Stimulated activated CD4-positive, alpha-beta T cell treated with anti-CD3 and anti-CD28 coated beads, TNF-alpha, amount 100 ng/mL, for 1 hour (primary cell): ENCODE measurements at places on chromosomes 16 and 17.
A peak's percentile ranks its signal among the peaks of the same experiment; 100 is the strongest.

GRCh38 chr16:1500465-1501150, 7.4 kb downstream of the TELO2 start:
- DNase-seq = no peak

DNA sequence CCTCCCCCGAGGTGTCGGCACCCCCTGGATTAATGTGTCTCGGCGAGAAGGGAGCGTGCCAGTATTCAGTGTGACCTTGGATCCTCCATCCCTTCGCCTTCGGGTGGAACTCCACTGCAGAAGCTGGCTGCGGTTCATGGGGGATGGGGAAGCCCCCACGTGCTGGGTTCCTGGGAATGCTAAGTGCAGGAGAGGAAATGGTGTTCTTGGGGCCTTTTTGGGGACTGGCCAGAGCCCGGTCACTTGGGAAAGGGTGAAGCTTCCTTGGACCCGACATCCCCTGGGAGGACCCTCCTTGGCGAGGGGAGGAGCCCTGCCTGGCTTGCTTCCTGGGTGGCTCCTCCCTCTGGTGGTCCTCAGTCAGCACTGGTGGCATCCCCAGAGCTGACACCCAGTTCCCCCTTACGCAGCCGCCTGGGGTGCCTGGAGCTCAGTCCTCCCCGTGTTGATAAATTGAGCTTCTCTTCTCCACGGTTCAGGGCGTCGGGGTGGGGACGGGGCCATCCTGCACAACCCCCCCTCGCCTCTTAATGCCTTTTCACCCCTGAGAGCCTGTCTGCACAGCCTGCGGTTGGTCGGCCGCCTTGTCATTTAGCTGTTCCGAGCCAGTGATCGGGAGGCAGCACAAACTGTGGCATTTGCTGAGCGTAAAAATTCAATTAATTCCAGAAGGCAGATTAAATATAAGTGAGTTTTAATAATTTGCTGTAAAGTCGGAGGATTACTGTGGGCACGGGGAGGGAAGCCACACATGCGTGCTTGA, 30.7 kb upstream of the GSE1 start:
- no peak for DNase-seq

DNA sequence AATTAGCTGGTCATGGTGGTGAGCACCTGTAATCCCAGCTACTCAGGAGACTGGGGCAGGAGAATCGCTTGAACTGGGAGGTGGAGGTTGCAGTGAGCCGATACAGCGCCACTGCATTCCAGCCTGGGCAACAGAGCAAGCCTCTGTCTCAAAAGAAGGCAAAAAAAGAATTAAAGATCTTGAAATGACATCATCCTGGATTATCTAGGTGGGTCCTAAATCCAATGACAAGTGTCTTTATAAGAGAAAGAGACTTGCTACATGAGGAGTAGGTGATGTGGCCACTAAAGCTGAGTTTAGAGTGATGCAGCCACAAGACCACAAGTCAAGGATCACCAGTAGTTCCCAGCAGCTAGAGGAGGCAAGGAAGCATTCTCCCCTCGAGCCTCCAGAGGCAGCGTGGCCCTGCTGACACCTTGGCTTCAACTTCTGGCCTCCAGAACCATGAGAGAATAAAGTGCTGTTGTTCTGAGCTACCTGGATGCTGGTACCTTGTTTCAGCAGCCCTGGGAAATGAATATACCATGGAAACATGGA, 15.8 kb downstream of the CIITA start:
- no peak for DNase-seq

DNA sequence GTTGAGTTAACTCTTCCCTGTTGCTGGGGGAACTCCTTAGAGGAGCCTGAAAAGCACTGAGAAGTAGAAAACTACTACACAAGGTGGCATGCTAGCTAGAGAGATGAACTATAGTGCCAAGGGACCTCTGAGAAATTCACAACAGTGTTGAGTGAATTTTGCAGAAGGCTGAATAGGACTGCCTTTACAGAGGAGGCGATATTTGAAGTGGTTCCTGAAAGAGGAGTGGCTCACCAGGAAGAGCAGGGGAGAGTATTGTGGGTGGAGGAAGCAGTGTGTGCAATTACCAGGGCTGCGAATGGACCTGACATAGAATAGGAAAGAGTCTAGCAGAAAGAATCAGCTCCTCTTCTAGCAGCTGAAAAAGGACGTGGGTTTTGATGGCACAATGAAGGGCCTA, 66.4 kb downstream of the CDK5R1 start:
- DNase-seq = no peak

DNA sequence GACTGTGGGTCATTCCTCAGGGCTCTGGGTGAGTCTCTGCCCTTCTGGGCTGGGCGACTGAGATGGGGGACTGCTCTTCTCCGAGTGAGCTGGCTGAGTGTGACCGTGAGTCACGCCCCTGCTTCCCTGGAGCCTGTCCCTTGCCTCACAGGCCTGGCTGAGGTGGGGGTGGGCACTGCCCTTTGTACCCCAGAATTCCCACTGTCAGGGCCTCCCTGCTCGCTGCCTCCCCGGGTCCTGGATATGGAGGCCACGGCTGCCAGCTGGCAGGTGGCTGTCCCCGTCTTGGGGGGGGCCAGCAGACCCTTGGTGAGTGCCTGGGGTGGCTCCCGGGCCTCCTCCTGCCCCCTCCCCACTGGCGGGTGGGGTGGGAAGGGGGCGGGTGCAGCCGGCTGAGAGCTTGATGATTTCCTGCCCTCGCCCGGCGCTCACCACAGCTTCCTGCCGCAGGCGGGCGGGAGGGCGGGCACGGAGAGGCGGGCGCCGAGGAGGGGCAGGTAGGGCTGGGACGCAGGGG, at the start of gene LAT:
Gene LAT (plus strand): TSS at position 434 of the 517 bp plus-strand sequence. CDS start 366 bp downstream, outside the sequence.
- peak; percentile 65 for DNase-seq

GRCh38 chr16:88700636-88701482, 5.3 kb downstream of the RNF166 start:
- DNase-seq = peak; percentile 87

DNA sequence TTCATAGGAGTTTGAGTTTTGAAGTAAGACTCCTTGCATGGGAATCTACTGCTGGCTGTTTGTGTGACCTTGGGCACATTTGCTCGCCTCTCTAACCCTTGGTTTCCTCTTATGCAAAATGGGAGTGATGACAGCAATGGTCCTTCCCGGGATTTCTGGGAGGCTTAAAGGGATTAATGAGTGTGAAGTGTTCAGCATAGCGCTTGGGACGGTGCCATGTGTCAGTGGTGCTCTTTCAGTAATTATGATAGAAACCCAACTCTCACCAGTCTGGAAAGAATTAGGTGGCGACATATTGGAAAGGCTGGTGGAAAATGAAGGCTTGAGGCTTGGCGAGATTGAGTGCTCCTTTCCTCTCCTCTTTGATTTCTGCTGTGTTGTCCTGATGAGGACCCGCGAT, 429.2 kb upstream of the EEF2KMT start:
- DNase-seq = no peak

DNA sequence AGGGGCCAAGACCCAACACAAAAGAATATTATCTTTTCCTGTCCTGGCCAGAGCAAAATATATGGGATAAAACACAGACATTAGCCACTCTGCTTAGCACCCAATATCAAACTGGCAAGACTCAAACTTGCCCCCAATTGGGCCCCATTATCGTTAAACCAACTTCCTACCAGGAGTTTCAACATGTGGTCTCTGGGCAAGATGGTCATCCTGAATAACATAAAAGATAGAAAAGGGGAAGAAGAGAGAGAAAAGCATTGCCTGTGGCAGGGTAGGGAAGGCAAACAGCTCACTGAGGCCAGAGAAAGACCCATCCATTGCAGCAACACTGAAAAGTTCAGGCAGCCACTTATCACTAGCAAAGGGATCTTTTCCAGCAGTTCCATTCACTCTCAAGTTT, 502.1 kb downstream of the KIF2B start:
- DNase-seq = no peak

DNA sequence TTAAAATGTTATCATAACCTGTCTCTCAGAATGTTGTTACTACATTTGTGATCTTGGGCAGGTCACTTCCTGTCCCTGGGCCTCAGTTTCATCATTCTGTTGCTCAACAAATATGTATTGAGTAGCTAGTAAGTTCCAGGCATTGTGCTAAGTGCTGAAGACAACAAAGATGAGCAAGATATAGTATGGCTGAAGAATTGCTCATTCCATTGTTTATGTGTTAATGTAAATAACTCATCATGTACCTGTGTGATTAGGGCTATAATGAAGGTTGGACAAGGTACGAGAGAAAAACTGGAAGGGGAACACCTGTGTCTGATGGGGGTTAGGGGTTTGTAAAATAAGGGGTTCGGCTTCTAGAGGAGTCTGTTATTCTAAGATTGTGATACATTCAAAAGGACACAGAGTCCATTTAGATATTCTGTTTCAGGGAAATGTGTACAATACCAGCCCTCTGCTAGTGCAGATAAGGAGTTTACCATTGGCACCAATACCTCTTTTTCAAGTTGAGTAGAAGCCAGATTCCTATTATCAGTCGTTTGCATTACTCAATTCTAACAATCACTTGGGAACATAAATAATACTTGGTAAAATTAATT, 20.0 kb downstream of the TUBG1 start:
- no peak for DNase-seq

GRCh38 chr16:58160855-58161254, 31.7 kb upstream of the CFAP20 start:
- DNase-seq = no peak

DNA sequence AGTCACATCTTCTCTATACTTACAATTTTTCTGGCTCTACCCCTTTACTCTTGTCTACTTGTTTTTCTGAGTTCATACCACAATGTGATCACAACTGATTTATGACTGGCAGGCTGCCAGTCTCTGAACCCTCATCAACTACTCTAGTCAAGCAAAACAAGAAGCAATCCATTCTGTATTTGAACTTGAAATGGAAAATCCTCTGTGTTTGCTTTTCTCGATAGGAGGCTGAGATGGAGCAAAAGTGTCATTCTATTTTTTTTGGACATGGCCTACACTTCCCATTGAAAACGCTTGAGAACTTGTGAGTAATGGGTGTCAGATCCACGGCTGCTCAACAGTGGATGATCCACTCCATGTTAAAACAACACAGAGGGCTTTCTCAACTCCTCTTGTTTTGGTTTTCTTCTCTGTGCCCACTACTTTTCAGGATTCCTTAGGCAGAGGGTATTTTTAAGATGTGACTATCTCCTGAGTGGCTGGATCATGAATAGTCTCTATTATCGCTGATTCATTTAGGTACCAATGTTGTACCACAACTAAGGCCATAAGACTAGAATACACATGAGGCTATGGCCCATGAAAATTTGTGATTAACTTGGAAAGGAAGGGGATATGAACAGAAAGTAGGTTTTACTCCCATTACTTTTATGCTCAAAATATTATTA, 11.7 kb downstream of the TMEM100 start:
- no peak for DNase-seq
